ENCODE measurements at places on chromosomes 4 and X. TPM values are rescaled to one million over a fixed set of nuclear protein-coding genes. Genes with fewer than 3 reads are reported as not detected.

Gene RPL9
- 1,947 TPM for polyA plus RNA-seq

DNA sequence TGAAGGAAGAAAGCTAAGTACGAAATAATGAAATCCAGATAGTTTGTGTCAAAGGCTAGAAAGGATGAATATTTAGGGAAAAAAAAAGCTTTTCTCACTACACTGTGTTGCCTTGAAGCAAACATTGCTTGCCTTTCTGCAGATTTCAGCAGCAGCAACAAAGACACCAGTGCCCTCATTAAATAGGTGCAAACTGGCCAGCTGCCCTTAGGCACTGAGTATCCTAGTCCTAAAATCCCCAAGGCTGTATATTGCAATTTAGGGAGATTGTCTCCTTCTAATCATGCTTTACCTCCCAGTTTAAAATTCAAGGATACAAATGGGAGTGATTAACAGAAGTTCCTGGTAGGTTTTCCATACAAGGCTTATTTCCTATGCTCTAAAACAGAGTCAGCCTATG is 8.6 kb upstream of the FAT4 start:
- no peak for DNase-seq

DNA sequence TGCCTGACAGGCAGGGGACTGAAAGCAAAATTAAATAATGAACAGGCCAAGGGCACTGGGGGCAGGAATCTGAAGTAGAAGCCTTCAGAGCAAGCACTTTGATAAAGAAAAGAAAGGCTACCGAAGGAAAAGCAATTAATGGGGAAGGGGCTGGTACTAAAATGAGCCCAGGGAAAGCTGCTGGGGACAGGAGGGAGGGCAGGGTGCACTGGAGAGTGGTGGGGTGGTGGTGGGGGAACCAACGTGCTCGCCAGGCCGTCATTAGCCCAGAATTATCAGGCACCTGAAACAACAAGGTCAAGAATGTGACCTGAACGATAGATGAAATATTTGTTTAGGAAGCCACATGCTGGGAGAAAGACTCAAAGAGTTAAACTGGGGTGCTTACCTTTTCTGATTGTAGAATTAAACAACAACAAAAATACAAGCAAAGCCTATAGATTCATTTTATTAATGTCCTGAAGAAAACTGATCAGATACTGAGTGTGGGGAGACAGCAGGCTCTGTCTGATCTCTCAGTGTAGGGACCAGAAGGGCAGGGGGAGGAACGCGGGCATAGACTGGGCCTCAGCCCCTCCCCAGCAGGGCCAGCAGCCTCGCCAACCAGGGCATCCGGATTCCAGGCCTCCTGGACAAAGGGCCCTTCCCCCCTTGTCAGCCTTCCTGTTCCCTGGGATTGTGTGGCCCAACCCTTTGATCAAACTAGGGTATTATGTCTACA is 239.7 kb upstream of the KLF3 start:
- DNase-seq, result no peak

- no peak for DNase-seq
These were observed 95.2 kb downstream of the SYNPO2 start for GRCh38 chr4:118983831-118984230.

DNA sequence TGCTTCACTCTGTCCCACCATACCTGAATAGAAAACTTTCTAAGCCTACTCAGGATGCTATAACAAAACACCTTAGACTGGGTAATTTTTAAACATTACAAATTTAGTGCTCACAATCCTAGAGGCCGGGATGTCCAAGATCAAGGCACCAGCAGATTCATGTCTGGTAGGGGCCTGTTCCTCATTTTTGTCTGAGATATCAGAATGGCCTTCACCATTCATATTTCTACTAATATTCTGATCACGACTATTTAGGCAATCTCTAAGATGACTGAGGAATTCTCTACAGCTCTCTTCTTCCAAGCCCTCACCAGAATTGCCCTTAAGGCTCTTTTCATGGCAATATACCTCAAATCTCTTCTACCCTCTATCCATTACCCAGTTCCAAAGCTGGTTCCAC is 77.4 kb upstream of the NRK start:
- DNase-seq, result no peak

DNA sequence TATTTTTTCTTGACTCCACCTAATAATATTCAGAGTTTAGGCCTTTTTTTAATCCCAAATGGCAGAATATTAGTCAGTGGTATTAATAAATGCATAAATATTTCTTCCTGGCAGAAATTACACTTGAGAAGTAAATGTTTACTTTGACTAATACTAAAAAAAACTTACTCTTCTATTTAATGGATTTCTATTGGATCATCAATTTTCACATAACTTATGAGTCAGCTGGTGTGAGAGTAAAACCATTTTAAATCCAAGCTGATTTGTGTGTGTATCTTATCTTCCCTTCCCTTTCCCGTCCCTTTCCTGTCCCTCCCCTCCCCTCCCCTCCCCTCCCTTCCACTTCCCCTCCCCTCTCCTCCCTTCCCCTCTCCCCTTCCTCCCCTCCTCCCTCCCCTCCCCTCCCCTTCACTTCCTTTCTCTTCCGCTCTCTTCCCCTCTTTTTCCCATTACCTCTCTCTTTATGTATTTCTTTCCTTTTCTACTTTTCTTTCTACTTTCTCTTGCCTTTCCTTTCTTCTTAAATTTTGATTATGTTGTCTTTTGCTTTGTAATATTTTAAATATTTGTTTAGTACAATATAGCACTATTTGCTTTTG is 630.1 kb upstream of the EPHA5 start:
- DNase-seq, result no peak

Gene HERC6
- polyA plus RNA-seq, result 14.4 TPM

DNA sequence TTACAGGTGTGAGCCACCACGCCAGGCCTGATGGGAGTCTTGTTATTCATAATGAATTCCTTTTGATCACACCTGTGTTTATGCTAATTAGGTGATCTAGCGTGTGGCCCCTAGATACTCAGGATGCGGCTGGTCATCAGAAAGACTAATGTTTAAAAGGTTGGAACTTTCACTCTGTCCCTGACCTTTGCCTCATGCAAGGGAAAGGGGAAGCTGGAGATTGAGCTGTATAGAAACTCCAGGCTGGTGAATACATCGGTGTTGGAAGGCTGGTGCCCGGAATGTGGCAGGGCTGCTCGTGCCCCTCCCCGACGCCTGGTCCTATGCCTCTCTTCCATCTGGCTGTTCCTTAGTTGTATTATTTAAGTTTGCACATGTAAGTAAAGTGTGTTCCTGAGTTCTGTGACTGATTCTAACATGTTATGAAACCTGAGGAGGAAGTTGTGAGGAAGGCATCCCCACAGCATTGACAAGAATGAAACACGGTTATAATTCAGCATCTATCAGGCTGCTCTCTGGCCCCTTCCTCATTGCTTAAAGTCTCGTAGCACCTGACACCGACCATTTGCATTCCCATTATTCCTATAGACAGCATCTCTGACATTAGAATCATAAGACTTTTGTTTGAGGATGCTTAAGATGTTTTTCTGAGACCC is 28.9 kb downstream of the CASP3 start:
- no peak for DNase-seq

GRCh38 chr4:845233-845835 is 19.4 kb upstream of the CPLX1 start:
- no peak for DNase-seq

- DNase-seq, result no peak
These were observed 1303.0 kb upstream of the AGA start for GRCh38 chr4:178745203-178745602.

- DNase-seq, result no peak
These were observed 50.9 kb downstream of the FAM193A start for GRCh38 chr4:2587213-2587823.

DNA sequence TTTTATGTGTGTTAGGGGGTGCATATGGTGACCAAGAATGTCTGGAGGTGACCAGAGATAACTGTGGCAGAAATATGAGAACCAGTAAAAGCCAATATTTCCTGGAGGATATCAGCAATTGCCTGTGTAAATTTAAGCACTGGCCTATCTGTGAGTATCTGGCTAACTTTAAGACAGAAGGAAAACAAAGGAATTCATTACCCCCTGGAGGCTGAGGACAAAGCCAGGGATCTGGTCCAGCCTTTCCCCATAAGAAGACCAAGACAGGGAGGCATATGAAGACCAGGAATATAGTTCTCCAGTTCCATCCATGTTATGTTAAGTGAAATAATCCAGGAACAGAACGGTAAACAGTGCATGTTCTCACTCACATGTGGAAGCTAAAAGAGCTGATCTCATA is 49.2 kb downstream of the MFAP3L start:
- DNase-seq, result no peak

Gene SLBP
- 68.3 TPM for polyA plus RNA-seq

Gene XPNPEP2
- polyA plus RNA-seq, result 8.3 TPM

Gene RAB40A
- polyA plus RNA-seq, result 4.1 TPM

- DNase-seq, result no peak
These were observed 720.0 kb downstream of the PCDH18 start for GRCh38 chr4:136812100-136812880.

DNA sequence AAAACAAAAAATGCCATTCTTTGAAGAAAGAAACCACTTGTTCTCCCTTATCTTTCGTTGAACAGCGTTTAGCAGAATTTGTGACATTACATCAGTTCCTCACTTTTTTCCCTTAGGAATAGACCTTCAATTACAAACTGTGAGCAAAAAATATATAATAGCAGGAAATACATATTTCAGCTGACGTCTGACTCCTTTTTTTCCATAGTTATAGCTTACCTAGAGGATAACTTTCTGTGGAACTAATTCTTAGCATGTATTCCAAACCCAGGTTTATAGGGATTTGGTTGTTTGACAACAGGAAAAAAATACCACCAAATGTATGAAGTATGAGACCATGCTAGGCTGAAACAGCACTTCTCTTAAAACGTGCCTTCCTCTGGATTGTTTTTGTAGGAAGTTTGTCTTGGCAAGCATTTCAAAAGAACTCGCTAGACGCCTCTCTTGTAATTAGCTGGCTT is 2.0 kb upstream of the LIMCH1 start:
- no peak for DNase-seq

GRCh38 chr4:157221426-157221894 is 932 bp downstream of the GRIA2 start:
- no peak for DNase-seq

DNA sequence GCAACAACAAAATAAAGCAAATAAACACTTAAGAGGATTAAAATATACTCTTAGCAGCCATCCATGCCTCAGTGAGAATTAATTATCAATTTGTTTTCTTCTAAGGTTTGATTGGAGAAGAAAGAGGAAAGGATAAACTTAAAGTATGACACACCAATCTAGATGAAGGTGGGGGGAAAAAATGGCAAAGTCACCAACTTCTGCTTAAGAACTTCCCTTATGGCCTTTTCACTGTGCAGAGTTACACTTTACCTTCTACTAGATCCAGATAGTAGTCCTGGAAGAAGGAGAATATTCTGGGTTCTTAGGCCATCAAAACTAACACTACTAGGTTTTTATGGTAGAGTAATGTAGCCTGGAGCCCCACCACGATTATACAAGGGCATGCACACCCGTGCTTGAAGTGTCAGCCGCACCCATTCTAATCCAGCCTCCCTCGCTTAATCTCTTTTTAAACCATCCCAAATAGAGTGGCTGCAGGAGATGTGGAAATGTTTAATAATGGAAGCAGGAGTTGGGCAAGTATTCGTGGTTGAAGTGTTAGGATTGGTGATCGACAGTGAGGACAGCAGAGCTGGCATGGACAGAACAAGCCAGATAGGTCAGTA is 14.1 kb downstream of the ENPEP start:
- DNase-seq, result no peak

Gene KLHL15
- 10.1 TPM for polyA plus RNA-seq

DNA sequence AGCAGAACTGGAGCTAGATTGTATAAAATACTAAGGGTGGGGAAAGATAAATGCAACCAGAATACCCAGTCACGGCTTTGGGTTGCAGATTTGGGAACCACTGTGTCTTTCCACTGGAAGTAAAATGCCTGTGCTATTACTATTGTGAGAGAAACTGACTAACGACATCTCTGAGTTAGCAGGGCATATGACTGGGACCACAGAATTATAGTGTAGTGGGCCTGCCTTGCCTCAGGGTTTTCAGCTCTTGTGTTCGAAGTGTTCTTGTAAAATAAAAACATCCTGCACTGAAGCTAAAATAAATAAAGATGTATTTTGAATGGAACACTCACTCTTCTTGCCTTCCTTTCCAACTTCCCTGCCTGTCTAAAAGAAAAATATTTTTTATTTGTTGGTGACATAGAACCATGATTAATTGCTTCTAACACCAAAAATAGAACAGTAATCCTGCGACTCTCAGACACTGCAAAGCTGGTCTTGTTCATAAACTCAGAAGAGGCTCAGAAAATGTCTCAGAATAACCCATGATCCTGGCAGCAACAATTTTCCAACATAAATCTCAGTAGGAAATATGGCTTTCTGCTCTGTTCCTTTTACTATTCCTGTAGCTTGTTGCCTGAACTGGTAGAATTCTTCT is 104.2 kb downstream of the FAM47B start:
- DNase-seq, result no peak

Gene BMP3
- polyA plus RNA-seq, result 61.7 TPM

Gene EMD
- 63.9 TPM for polyA plus RNA-seq

Gene ARSD
- polyA plus RNA-seq, result 46.3 TPM

DNA sequence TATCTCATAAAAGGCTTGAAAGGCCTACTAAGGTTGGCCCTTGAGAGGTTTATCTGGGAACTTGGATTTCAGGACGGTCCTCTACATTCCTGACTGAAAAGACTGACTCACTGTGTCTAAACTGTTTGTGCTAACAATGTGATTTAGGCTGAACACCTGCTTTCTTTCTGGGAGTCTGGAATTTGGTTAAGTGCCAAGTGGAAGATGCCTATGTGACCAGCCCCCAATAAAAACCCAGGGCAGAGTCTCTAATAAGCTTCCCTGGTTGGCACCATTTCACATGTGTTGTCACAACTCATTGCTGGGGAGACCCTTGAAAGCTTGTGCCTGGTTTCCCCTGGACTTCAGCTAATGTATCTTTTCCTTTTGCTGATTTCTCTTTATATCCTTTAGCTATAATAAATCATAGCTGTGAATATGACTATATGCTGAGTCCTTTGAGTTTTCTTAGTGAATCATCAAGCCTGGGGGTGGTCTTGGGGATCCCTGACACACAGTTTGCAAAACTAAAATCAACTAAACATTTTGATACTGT is 55.1 kb downstream of the GPR82 start:
- no peak for DNase-seq

Gene TCEAL6
- polyA plus RNA-seq, result 0.10 TPM

- DNase-seq, result no peak
These were observed 325.0 kb upstream of the EMCN start for GRCh38 chr4:100842856-100843255.

Measured in right lung (tissue), 10 donors.